ENCODE measurements at places on chromosomes 7 and 10. TPM values are rescaled to one million over a fixed set of nuclear protein-coding genes. Genes with fewer than 3 reads are reported as not detected.
A peak's percentile ranks its signal among the peaks of the same experiment; 100 is the strongest.

GRCh38 chr7:152103691-152104090 is 78.2 kb downstream of the GALNT11 start:
- no peak for DNase-seq

- peak; percentile 6 for DNase-seq
Measured at GRCh38 chr10:61376908-61377368, 76.2 kb downstream of the TMEM26 start.

GRCh38 chr7:150365194-150365593 is 3.4 kb upstream of the REPIN1 start:
- DNase-seq: no peak

DNA sequence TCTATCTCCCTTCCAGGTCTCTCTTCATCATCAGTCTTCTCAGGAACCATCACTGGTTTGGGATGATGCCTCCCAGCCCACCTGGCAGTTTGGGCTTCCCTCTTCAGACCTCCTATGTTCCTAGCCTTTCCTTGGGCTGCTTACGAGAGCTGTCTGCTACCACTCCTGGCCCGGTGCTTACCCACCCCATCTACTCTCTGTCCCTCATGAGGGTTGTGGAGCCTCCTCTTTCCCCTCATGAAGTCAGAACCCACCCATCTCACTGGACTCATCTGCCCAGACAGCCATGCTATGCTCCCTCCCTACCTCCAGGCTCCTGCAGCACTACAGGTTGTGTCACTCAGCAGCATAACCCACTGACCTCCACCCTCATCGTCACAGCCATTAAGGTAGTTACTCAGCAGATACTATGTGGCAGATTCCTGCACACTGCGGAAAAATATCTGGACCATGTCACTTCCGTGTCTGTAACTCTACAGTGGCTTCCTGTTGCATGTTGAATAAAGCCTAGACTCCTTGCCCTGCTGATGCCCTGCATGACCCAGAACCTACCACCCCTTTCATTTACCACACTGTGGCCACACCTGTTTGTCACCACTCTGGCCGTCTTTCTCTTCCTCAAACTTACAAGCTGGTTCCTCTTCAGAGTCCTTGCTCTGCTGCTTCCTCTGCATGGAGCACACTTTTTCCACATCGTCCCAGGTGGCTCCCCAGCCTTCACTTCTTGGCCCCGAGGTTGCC is 2.0 kb downstream of the DBNL start:
- no peak for DNase-seq

- DNase-seq: peak; percentile 18
Measured at GRCh38 chr7:128830231-128831177, at the start of gene FLNC. Gene FLNC (plus strand): TSS chr7:128830406. CDS start chr7:128830638, 232 bp downstream.

- DNase-seq: no peak
Measured at GRCh38 chr7:105399043-105399725, 10.5 kb upstream of the SRPK2 start.

GRCh38 chr7:12210179-12211053 is 678 bp upstream of the TMEM106B start:
- DNase-seq: no peak

DNA sequence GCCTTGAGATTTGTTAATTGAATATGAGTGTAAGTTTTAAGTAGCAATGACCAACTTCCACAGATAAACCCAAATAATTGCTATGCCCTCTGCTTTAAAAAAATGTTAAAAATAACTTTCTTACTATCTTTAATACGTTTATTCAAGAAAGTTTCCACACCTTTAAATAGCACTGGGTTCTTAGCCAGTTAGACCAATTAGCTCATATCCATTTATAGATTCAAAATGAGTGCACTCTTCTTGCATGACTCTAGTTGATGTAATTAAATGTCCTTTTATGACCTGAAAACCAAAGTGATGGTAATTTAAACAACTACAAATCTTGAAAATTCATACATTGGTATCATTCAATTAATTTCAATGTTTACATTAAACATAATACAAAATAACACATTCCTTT is 50.8 kb upstream of the CACNA2D1 start:
- DNase-seq: no peak

GRCh38 chr10:80187060-80187459 is 18.3 kb downstream of the ANXA11 start:
- DNase-seq: no peak

GRCh38 chr7:84251277-84251781 is 56.7 kb upstream of the SEMA3A start:
- DNase-seq: no peak

DNA sequence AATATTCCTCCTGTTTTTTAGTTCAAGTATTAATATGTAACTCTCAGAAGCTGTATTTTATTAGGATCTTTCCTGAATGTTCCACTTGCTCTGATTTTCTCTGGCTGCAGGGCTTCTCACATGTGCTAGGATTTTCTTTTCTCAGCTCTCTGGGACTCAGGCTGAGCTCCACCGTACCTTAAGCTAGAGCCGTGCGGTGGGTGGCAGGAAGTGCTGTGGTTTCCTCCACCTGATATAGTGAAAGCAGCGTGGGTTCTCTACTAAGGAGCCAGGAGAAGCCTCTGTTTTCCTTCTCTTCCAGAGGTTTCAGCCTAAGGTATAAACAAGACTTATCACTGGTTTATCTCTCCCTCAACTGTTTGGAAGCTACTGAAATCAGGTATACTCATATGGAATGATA is 433.6 kb downstream of the NRG3 start:
- DNase-seq: no peak

- DNase-seq: no peak
Measured at GRCh38 chr7:1696671-1697498, 26.8 kb downstream of the ELFN1 start.

DNA sequence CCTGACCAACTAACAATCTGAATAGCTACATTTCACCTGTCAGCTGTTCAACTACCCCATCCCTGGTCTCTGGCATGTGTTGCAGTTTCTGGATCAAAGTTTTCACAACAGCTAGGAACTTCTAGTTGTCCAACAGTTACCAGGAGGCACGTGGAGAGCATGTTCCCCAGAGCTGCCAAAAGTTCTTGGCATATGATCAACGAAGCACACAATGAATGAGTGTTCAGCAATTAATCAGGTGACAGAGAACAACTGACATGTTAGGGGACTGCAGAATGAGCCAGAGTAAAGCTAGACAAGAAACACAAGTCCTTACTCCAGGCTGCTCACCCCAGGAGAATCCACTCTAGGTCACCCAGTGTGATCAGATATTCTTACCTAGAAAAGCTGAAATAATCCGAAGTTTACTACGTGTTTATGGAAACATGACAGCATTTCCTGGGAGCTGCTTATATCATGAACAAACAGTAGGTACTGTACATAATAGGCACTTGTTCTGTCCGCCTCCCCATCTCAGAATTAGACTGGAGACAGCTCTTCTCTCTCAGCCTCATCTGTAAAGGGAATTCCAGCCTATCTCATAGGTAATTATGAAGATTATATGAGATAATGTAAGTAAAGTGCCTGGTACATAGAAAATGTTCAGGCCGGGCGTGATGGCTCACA is 50.6 kb downstream of the ZNF438 start:
- DNase-seq: no peak

- peak; percentile 35 for DNase-seq
Measured at GRCh38 chr10:63720072-63720537, 198.9 kb downstream of the REEP3 start.

DNA sequence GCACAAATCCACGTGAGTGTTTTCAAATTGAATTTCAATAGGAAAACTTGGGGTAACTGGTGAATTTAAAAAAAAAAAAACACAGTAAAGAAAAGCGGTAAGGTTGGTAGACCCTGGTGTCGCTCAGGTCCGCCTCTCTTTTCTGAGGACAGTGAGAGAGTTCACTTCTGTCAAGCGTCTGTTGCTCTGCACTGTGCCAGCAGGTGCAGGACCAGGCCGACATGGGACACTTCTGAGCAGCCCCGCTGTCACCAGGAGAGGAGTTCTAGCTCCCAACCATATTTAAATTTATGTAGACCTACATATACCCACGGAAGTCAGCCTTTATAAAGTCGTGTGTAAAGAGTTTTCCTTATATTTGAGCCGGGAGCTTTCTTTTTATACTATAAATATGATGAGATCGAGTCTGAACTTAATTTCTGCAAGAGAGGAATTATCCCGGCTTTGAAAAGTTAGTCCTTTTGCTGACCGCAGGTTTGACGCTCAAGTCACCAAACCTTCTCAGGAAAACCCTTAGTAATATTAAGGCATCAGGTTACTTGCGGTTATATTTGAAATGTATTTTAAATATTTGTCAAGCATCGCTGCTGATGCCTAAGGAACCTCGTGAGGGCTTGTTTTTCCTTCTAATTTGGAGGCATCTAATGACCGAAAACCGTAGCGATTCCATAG is 531 bp downstream of the IKZF1 start:
- DNase-seq: peak; percentile 75

DNA sequence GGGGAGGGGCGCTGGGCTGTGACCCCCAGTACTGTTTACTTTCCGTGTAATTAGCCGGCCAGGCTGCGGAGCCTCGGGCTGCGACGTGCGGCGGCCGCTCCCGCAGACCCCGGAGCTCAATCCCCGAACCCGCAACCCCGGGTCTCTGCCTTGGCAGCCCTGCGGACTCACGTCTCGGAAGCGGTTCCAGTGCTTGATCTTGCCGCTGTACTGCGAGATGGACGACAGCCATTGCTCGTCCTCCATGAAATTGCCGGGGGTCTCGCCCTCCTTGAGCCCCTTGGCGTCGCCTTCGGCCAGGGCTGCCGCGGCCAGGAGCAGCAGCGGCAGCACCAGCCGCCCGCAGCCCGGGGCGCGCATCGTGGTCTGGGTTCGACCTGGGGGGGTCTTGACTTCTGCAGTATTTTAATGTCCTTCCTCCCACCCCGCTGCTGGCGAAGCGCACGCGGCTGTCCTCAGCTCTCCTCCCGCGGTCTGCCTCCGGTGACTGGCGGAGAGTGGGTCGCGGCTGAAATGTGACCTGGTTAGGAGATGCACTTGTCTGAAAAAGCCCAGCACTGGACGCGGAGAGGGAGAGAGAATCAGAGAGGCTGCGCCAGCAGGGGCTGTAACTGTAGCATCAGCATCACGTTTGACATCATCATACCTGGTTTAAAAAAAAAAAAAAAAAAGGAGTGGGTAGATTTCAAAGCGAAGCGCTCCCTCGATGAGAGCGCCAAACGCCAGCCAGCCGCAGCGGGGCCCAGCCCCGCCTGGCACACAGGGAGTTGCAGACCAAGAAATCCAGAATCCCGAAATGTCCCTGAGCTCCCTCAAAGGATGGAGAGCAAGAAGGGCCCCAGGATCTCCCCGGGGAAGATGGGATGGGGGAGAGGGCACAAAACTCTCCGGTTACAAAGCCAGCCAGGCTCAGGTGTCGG is at the start of gene SPOCK2:
Gene SPOCK2, minus strand, starts transcription at position 583 of the 920 bp plus-strand sequence. Its CDS starts 223 bp downstream, at position 360.
- DNase-seq: peak; percentile 93

DNA sequence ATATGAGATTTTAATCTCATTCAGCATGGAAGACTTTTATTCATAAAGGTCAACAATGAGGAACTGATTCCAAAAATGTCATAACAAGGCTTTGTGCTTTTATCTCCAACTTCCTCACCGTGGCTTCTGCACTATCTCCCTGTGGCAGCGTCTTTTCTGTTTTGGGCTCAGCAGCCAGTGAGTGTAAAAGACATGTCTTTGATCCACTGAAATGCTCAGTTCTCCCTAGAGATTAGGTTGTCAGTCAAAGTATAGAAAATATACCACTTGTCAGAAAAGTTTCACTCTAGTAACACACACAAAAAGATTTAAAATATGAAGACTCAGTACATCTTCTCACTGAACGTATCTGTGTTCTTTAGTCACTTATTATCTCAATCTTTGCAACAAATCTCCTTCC is 901.8 kb upstream of the ZWINT start:
- DNase-seq: no peak

DNA sequence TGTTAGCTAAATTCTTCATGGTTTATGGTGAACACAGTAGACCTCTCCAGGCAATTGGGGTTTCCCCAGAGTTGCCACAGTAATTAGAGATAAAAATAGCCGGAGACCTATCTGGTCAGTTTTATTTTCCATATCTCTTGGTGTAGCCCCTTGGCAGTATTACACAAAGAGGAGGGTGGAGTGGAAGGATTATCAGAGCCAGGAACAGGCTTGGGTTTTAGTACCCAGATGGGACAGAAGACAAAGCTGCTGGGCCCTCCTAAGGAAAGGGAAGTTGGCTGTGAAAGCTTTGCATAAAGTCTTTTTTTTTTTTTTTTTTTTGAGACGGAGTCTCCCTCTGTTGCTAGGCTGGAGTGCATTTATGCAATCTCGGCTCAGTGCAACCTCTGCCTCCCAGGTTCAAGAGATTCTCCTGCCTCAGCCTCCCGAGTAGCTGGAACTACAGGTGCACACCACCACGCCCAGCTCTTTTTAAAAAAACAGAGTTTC is 9.7 kb downstream of the ZSCAN21 start:
- no peak for DNase-seq

- peak; percentile 78 for DNase-seq
Measured at GRCh38 chr10:1048349-1048731, 579 bp downstream of the IDI1 start.

DNA sequence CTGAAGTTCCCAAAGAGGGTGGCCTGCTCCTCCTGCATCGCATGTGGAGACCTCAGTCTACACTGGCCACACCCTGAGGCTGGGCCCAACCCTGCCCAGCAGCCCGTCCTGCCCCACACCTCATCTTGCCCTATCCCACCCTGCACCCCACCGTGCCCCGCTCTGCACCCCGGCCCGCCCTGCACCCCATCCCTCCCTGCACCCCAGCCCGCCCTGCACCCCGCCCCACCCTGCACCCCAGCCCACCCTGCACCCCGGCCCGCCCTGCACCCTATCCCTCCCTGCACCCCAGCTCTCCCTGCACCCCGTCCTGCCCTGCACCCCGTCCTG is 14.5 kb downstream of the VENTX start:
- DNase-seq: no peak

- no peak for DNase-seq
Measured at GRCh38 chr10:2813286-2813685, 254.1 kb upstream of the PFKP start.

DNA sequence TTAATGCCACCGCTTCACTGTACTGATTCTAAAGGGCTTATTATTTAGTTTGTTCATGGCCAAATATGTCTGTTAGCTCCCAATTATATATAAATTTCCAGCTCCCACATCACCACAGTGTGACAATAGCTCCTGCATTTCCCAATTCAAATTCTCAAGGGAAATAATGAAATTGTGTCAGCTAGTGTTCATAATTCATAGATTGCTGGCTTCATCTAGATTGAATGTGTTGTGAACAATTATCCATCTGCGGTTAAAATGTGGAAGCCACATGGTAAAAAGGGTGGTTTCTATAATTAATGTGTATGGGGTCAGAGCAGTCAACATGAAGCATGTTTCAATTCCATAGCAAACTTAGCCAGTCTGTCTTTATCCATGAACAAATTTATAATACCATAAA is 154.3 kb downstream of the SEMA3E start:
- DNase-seq: no peak

GRCh38 chr7:151777908-151778670 is 98.8 kb downstream of the PRKAG2 start:
- no peak for DNase-seq

Gene GOLGA7B
- 5.5 TPM for total RNA-seq

Gene CYP2C8
- total RNA-seq: 0.78 TPM

Gene CYP26C1
- total RNA-seq: 0.44 TPM

Gene IGFBP3
- 10.4 TPM for total RNA-seq

Gene GPR26
- total RNA-seq: not detected

Gene DKK1
- not detected for total RNA-seq

Gene AQP1
- 0.23 TPM for total RNA-seq

Gene TET1
- 3.2 TPM for total RNA-seq

Gene INMT
- total RNA-seq: 0.52 TPM

Gene CYP2C9
- not detected for total RNA-seq

Gene CALHM1
- total RNA-seq: not detected
